ENCODE measurements at places on chromosomes 7 and 10. TPM values are rescaled to one million over a fixed set of nuclear protein-coding genes. Genes with fewer than 3 reads are reported as not detected.

Gene XRCC2
- total RNA-seq, result 0.25 TPM

Gene PIK3AP1
- total RNA-seq, result 0.59 TPM

Gene TTYH3
- 9.3 TPM for total RNA-seq

Gene CYP51A1
- 30.9 TPM for total RNA-seq

Gene TMEM213
- total RNA-seq, result not detected

Gene SERPINE1
- total RNA-seq, result not detected

Gene POM121L12
- total RNA-seq, result not detected

Gene UCMA
- total RNA-seq, result not detected

Gene BAZ1B
- 35.5 TPM for total RNA-seq

Gene TLL2
- not detected for total RNA-seq

Gene GBX1
- not detected for total RNA-seq

DNA sequence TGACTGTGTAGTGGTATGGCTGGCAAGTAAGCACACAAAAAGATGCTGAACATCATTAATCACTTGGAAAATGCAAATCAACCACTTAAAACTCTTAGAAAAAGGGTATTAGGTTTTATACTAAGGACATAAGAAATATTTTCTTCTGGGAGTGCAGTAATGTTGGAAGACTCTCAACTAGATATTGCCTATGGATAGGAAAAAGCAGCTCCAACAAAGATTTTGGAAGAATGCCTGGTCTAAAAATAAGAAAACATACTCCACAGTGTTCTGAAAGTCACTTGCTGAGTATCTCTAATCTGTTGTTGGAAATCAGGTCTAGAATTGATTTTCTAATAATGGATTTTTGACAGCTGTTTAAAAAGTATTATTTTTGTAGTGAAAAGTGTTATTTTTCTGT lies 50.8 kb upstream of the PHYHIPL start:
- DNase-seq, result no peak

DNA sequence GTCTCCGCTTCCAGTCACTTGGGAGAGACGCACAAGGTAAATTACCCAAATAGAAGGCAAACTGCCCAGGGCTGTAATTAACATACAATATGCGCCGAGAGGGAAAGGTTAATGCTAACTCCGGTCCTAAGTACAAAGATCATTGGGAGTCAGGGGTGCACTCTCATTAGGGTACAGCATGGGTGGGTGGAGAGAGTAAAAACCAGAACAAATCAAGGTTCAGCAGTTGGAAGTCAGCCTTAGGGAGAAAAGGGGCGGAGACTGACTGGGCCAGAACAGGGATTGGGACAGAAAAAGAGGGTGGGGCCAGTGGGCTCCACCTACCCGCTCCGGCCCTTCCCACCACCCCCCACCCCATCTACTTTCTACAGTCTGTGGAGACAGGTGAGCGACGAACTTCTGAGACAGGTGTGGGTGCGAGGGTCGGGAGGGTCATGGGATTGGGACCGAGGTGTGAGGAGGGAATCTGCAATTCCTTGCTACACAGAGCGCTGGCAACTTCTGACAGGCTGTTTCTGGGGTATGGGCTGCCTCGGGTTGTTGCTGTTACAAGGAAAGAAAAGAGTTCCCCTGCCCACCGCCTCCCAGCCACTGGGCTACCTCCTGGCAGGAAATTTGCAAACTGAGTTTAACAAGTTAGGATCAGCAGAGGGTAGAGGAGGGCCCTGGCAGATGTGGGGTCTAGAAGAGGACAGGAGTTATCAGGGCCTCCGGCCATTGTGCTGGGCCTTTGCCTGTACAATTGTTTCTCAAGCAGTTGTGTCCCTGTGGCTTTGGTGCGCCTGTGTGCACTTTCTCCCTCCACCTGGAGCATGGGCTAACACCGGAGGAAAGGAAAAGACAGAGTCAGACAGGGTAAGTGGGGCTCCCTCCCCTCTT lies at the start of gene TMEM139:
TMEM139 (plus strand) TSS at position 368 of the 879 bp plus-strand sequence. CDS start 1,000 bp downstream, outside the sequence.
- no peak for DNase-seq

GRCh38 chr7:66735850-66736249 lies 4.7 kb upstream of the RABGEF1 start:
- no peak for DNase-seq

DNA sequence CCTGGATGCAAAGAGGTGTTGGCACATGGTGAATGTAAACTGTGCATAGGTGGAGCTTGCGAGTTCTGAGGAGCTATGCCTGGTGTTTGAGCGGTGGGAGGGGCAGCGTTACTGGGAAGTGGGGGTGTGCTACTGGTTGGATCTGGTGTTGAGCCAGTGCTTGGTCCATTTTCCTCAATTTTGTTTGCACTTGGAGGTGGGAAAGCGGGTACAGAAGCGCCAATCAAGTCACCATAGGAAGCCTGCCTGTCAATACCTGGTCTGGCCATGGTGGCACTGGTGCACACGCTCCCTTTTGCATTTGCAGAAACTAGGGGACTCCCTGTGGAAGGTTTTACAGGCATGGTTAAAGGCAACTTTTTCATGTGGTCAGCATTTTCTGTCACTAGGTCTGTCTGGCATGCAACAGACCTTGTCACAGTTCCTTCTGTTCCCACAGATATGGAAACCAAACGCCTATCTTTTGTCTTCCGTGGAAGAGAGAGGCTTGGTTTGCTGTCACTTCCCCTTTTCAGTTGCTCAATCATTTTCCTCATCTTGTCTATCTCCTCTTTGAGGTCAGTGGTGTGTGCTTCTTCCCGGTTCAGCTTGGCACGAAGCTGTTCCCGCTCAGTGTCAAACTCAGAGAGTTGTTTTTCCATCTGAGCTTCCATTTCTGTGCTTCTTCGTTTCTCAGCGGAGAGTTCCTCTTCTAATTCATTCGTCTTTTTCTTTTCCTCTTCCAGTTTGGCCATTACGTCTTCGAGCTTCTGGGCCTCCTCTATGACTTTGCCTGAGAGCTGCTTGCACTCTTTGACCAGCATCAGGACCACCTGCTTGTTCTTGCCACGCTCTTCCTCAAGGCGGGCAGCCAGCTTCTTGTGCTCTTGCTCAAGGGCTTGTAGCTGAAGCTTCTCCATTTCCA lies 81.1 kb downstream of the CTTNBP2 start:
- no peak for DNase-seq

GRCh38 chr10:124150807-124151417 lies 57.5 kb upstream of the CHST15 start:
- DNase-seq, result no peak

DNA sequence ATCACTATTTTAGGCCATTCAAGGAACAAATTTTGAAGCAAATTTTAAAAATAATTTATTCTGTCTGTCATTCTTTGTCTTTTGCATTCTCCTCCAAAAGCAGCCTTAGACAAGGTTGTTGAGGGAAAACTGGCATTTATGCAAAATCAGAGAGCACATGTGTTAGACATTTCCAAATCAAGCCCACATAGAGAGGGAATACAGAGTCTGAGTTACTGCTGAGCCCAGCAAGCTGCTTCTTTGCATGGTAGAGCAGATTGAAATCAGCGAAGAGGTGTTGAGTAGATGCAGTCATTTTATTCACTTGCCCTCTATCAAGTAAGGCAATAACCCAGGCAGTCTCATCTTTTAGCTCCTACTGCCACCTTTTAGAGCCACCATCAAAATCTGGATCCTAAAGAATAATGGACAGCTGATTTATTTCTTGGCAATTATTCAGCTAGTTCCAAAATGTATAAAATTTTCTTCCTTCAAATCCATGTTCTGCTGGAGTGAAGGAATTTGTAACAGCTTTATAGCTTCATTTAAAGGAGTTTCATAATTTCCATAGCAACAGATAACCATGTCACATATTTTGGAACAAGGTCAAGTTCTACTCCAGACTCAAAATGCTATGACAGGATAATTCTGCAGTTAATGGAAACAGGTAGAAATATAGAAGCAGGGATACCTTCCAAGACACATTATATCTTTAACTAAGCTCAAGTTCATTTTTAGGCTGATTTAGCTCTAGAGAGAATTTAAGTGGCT lies 7.3 kb upstream of the PCDH15 start:
- DNase-seq, result no peak

DNA sequence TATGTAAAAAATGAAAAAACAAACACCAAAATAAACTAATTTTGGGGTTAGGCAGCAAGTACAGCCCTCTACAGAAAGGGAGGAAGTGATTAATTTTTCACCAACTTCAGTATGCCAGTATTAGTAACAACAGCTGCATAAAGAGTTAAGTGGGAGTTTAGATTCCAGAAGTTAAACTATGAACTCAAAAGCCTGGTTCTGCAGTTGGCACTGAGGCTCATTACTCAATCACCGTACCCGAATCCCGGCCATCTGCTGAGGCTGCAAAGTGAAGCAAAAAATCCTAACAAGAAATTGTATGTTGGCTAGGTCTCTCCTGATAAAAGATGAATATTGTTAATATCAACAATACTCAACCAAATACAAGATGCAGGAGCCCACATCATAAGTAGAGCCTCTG lies 4.0 kb downstream of the NUDT5 start:
- no peak for DNase-seq

GRCh38 chr7:11491811-11492210 lies 340.2 kb downstream of the THSD7A start:
- DNase-seq, result no peak
